Inflammatory macrophage (primary cell): ENCODE measurements at places on chromosomes 13 and 19.

GRCh38 chr13:33548069-33548468 is 262.5 kb upstream of the STARD13 start:
- DNase-seq: peak; percentile 69

GRCh38 chr13:21987793-21988192 is 316.9 kb downstream of the FGF9 start:
- no peak for DNase-seq

- no peak for DNase-seq
Measured at GRCh38 chr13:45823583-45823982, 28.0 kb downstream of the SIAH3 start.

DNA sequence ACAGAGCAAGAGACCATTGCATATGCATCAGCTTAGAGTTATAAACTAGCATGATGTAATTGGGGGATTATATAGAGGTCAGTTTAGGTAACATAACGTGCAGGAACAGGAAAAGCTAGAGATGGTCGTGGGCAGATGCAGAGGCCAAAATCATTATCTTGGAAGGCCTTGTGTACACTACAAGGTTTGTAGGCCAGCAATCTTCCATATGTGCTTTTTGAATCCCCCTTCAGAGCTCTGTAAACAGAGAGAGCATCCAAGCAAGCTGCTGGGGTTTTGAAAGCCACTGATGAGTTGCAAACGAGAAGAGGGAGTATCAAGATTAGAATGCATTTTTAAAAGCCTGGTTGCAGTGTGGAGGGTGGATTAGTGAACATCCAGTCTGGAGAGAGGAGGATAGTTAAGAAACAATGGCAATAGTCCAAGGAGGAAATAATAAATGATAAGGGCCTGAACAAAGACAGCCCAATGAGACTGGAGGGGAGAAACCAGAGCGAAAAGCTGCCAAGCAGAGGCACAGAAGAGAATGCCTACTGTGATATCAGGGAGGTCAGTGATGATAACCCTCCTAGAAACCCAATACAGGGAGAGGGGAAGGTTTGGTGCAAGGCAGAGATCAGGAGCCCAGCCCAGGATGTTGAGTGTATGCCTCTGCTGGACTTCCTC is 109.6 kb downstream of the ZAR1L start:
- no peak for DNase-seq

DNA sequence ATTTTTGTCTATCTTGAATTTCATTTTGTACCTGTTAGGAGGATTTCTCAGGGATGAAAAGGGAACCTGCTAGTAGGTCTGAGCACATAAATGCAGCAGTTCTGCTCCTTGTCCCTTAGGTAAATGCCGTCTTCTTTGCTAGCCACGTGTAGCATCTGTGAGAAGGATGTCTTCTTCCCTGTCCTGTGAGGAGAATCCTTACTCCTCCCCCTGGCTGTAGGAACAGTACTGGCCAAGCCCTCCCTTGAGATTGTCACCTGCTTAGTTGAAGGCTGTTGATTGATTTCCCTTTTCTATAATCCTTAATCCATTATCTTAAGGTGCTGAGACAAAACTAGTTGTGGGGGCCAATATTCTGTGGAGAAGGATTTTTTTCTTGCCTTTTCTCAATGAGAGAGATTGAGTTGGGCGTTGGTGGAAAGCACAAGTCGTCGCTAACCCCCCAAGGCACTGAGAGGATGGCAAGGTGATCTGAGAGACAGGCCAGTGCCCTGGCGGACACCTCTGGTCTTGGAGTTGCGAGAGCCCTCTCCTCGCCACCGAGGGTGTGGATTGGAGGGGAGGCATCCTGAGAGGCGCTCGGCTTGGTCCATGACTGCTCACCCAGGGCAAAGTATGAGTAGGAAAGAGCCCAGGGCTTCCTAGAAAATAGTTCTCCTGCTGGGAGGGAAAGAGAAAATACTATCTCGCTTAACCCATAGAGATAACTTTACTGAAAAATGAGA is 216.7 kb downstream of the ATP8A2 start:
- DNase-seq: no peak

GRCh38 chr13:49436890-49437289 is 7.0 kb downstream of the CAB39L start:
- peak; percentile 47 for DNase-seq

- no peak for DNase-seq
Measured at GRCh38 chr19:19050731-19051130, 13.1 kb upstream of the SLC25A42 start.

GRCh38 chr13:50156140-50156539 is 140.9 kb downstream of the KCNRG start:
- DNase-seq: no peak

DNA sequence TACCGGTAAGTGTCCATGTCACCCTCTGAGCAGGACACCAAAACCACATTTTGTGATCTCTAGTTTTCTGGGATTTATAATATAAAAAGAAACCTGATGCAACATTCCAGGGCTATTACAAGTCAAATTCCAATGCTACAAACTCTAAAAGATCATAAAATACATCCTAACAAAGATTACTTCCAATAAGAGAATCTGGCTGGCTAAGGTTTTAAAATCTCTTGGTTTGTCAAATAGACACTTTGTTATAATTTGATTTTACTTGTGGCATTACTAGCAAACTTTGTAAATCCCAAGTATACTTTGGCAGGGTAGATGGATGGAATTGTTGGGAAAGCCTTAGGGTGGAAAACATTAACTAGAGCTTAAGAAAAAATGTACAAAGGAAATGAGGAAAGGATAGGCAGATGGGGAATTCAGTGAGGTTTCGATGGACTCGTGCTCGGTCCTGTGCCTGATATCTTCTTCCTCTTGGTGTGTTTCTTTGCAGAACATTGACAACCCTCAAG is 74.0 kb upstream of the POMP start:
- peak; percentile 8 for DNase-seq

DNA sequence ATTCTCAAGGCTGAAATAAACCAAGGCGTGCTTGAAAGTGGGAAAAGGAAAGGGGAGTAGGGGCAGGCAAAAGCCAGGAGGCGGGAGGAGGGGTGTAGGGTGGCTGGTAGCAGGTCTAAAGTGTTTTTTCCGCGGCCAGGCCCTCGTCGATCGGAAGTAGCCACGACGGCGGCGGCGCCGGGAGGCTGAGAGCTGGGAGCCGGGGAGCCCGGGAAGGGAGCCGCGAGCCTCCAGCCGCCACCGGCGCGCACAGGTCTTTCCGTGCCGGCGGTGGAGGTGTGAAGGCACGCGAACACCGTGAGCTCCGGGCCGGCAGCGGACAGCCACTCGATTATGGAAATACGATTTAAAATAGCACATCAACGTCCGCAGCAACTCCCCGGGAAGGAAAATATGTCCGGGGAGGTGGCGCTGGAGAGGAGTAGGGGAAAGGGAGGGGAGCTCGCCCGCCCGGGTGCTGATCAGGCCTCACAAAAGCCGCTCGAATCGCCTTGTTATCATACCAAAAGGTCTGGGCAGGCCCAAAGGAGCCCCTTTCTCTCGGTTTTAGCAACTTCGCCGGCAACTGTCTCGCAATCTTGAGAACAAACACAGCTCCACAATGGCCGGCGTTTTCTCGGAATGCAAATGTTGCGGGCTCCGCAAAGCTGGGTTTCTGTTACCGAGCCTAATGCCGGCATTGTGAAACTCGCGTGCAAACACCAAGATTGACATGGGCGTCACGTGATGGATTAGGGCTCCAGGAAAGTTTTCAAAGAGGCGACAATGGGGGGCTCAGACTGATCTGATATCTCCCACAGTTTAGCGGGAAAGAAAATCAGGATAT is 2.9 kb upstream of the PCDH8 start:
- DNase-seq: no peak

DNA sequence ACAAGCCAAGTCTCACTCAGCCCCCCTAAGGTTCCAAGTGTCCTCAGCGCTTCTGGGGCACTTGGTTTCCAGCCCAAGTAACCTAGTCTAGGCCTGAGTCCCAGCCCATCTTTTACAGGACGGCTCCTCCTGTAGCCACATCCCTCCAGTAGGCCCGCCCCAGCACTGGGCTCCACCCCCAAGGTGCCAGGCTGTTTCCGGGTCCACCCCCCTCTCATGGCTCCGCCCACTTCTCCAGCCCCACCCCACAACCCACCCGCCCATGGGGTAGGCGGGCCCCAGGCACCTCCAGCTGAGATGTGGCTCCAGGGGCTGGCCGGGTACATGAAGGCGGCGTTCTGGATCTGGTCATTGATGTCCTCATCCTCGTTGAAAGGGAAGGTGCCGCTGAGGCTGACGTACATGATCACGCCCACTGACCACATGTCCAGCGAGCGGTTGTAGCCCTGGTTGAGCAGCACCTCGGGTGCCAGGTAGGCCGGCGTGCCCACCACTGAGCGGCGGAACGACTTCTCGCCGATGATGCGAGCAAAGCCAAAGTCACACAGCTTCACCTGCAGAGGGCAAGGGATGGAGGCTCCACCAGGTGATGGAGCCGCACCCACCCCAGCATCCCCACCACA is 17.2 kb upstream of the DACT3 start:
- DNase-seq: no peak

DNA sequence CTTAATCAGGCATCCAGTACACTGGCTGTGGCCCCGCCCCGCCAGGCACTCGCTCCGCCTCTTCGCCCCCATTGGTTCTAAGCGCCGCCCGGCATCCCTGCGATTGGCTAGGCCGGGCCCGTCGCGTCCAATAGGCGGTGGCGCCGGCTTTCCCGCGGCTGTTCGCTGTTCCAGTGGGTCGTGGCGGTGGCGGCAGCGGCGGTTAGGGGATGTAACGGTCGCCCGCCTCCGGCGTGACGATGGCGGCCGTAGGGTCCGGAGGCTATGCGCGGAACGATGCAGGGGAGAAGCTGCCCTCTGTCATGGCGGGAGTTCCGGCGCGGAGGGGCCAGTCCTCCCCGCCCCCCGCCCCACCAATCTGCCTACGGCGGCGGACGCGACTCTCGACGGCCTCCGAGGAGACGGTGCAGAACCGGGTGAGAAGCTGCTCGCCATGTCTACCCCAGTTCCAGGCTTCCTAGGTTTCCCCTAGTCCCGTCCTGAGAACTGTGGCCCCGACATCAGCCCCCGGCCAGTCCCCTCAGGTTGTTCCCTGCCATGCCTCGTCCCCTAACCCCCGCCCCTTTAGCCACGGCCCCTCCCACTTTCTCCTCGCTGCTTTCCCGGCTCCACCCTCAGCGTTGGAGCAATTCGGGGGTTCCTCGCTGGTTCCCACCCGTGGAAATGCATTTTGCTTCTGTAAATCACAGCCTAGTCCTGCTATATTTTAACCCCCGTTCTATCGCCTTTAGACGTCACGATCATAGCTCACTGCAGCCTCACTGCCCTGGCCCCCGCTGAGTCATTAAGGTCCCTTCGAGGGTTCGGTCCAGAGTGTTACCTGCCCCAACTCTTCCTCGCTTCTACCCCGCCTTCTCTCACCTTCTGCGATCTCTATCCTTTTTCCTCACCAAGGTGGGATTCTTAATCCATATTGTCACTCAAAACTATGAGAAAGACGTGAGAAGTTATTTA is at the start of gene WDR62:
Gene WDR62 (plus strand): TSS at position 165 of the 954 bp plus-strand sequence. CDS start 75 bp downstream, at position 240.
- DNase-seq: peak; percentile 96

DNA sequence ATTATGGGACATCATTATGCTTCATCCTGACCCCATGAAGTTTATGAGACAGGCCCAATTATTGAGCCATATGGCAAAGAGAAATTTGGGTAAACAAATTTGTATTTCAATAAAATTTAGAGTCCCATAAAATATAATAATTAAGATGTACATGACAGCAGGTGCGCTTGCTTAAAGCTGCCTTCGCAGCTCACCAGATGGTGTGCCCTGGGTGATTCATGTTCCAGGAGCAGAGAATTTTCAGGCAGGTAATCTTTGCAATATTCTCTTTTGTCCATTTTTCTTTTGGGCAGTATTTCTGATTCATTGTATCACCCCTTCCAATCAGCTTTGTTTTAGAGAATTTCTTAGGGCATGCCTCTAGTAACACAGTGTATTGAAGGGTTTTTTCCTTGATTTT is 39.5 kb upstream of the WASF3 start:
- DNase-seq: no peak

DNA sequence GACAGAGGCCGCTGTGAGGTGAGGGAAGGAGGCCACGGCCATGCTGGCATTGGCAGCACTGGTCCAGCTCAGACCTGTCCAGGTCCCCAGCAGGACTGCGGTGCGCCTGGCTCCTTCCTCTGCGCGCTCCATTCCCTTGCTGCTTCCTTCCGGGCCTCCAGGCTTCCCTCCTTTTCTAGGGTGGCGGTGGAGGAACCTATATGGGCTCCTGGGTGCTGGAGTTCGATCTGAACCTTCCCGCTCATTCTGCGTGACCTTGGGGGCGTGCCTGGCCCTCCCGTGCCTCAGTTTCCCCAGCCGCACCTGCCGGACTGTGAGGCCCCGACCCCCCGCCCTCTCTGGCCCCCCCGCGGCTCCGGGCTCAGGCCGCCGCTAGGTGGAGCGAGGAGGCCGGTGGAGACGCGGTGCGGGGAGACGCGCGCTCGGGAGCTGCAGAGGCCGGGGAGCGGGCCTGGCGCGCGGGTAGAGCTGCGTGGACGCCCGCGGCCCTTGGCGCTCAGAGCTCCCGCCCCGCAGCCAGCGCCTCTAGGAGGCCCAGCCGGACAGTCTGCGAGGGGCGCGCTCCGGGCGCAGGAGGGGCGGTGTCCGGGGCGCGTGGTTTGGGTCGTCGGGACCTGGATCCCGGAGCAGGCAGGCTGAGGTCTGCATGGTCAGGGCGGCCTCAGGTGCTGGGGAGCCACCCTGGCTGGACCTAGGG is 29.9 kb downstream of the EFNA2 start:
- DNase-seq: peak; percentile 6

- no peak for DNase-seq
Measured at GRCh38 chr19:34932494-34932893, 5.8 kb downstream of the ZNF30 start.

DNA sequence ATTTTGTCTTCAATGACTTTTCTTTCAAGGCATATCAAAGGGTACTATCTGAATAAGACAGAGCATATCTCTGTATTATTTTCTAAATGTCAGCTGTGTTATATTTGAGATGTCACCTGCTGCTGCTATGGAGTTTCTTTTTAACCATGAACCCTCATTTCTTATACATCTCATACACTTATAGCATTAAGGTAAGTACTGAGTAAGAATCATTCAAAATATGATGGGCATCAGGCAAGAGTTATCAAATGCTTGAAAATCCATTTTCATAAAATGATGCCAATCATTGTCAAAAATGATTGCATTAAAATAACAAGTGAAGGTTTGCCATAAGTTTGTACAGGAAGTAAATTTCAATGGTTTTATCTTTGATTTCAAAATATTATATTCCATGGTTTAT is 2005.0 kb upstream of the PCDH20 start:
- no peak for DNase-seq

- DNase-seq: peak; percentile 8
Measured at GRCh38 chr19:28468701-28469459, 744.1 kb downstream of the UQCRFS1 start.

DNA sequence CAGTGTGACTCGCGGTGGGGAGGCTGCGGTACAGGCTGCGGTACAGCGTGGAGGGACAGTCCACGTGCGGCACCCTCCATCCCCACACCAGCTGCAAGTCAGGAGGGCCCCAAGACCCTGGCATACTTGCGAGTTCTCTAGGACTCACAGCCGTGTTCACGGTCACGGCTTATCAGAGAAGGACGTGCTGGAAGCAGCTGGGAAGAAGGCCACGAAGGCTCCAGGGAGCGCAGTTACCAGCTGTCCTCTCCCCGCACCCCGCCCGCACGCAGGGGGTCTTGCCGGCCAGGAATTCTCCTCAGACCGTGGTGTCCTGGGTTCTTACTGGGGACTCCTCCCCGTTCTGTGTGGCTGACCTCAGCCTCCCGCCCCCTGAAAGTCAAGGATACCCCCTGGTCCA is 6.2 kb downstream of the ZNF444 start:
- DNase-seq: no peak
